Pancreas (tissue), 10 donors: ENCODE measurements at places on chromosomes 13 and 19. TPM values are rescaled to one million over a fixed set of nuclear protein-coding genes. Genes with fewer than 3 reads are reported as not detected.

- H3K27me3 ChIP-seq = no peaks in the 10 kb centered on the region
- DNase-seq = no peak
- H3K4me3 ChIP-seq = no peak overlapping the region
- H3K27ac ChIP-seq = no peak overlapping the region
- H3K36me3 ChIP-seq = no peaks in the 10 kb centered on the region
These were observed 10.0 kb upstream of the CACNG6 start for GRCh38 chr19:53981376-53981951.

Gene FFAR3
- not detected for total RNA-seq

Gene TIMM29
- 7.9 TPM for total RNA-seq

GRCh38 chr13:34867590-34867989 lies 74.5 kb upstream of the NBEA start:
- H3K4me1 ChIP-seq = no peaks in the 10 kb centered on the region
- no peaks in the 10 kb centered on the region for H3K36me3 ChIP-seq
- H3K27me3 ChIP-seq = no peaks in the 10 kb centered on the region
- DNase-seq = no peak
- no peak overlapping the region for H3K27ac ChIP-seq

- no peak overlapping the region for H3K27ac ChIP-seq
- peak; percentile 45 for DNase-seq
- no peaks in the 10 kb centered on the region for H3K36me3 ChIP-seq
- no peaks in the 10 kb centered on the region for H3K4me1 ChIP-seq
- no peak overlapping the region for H3K4me3 ChIP-seq
- H3K27me3 ChIP-seq = no peaks in the 10 kb centered on the region
These were observed 1.3 kb upstream of the FFAR1 start for GRCh38 chr19:35346193-35347052.

Gene SMIM17
- total RNA-seq = 0.24 TPM

- DNase-seq = no peak
- no peak overlapping the region for H3K27ac ChIP-seq
- peaks cover 8% of the 10 kb centered on the region for H3K4me1 ChIP-seq
- H3K4me3 ChIP-seq = peak overlapping the region; percentile 49
- H3K36me3 ChIP-seq = no peaks in the 10 kb centered on the region
- H3K27me3 ChIP-seq = no peaks in the 10 kb centered on the region
These were observed 516 bp downstream of the ZNF175 start for GRCh38 chr19:51571599-51571998.

DNA sequence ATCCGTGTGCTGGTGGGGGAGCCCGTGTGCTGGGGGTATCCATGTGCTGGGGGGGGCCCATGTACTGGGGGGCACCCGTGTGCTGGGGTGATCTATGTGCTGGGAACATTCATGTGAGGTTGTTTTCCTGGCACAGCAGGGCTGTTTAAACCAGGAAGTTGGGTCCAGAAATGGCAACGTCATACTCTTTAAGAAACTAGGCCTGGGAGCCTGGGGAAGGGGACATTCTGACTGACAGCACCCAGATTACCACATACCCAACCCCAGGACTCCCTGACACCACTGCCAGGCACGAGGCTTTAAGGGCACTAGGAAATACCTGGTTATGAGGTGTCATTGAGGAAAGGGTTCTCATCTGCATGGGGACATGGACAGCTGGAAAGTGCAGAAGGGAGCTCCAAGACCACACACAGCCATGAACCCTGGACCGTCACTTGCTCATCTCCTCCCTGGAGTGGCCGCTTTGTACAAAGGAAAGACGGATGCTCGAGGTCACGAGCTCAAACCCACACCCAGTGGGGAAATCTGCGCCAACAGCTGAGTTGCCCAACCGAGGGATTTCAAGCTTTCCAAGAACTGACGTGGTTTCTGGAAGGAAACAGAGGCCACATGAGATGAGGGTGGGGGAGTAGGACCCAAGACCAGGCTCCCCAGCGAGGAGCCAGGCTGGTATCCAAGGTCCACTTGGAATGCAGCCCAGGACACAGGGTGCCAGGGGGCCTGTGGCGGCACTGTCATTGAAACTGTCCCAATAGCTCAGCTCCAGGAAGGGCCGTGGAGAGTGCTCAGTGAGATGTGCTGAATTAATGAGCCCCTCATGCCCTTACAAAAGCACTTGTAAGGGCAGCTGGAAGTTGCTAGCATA lies 40.9 kb downstream of the RAB20 start:
- DNase-seq = peak; percentile 71
- no peaks in the 10 kb centered on the region for H3K36me3 ChIP-seq
- H3K27me3 ChIP-seq = no peaks in the 10 kb centered on the region

DNA sequence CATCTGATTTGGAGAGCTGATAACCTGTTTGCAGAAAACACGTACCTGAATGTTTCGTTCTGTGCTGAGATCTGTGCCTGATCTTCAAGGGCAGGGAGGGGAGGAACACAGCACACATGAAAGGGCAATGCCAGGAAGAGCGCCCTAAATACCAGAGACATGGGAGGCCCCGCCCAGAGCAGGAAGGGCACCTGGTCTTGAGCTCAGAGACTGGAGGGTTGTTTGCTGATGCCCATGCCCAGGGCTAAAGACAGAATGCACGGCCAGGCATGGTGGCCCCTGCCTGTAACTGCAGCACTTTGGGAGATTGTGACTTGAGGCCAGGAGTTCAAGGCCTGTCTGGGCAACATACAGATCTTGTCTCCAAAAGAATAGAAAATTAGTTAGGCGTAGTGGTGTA lies 183.2 kb downstream of the TUBA3C start:
- no peaks in the 10 kb centered on the region for H3K27me3 ChIP-seq
- no peak for DNase-seq
- no peak overlapping the region for H3K27ac ChIP-seq
- H3K36me3 ChIP-seq = no peaks in the 10 kb centered on the region
- no peak overlapping the region for H3K4me3 ChIP-seq

Gene PLD3
- total RNA-seq = 104 TPM

- H3K36me3 ChIP-seq = no peaks in the 10 kb centered on the region
- DNase-seq = no peak
- H3K27ac ChIP-seq = no peak overlapping the region
- no peaks in the 10 kb centered on the region for H3K27me3 ChIP-seq
- H3K4me1 ChIP-seq = peaks cover 7% of the 10 kb centered on the region
These were observed 1.3 kb upstream of the ZSCAN22 start for GRCh38 chr19:58325311-58326022.

DNA sequence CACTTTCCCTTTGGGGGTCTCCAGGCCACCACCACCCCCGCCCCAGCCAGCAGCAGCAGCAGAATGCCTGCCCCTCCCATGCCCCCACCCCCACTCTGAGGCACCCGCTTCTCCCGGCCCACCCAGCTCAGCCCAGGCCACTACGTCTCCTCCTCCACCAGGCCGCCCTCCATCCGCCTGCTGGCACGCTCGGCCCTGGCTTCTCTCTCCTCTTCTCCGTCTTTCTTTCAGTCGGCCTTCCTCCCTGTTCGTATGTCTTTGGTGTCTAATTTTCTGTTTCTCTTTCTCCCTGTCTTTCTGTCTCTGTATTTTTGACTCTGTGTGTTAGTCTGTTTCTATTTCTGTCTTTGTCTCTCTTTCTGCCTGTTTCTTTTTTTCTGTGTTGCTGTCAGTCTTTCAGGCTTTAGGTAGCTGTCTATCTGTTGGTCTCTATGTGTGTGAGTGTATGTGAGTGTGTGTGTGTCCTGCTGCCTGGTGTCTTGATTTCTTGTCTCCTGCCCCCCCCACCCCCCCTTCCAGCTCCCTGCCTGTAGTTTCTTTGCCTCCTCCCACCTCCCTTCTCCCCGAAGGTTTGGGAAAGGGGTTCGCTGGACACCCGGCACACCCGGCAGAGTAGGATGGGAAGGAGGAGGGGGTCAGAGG lies at the start of gene LGI4:
TSS of gene LGI4 (minus strand) at position 459 of the 642 bp plus-strand sequence. CDS start at position 80, 379 bp downstream.
- H3K36me3 ChIP-seq = no peaks in the 10 kb centered on the region
- no peaks in the 10 kb centered on the region for H3K27me3 ChIP-seq
- peaks cover 5% of the 10 kb centered on the region for H3K4me1 ChIP-seq
- DNase-seq = no peak
- no peak within 1 kb of the TSS for H3K27ac ChIP-seq

Gene UHRF1
- total RNA-seq = 1.1 TPM

Gene ACTN4
- 199 TPM for total RNA-seq

- H3K36me3 ChIP-seq = no peaks in the 10 kb centered on the region
- DNase-seq = no peak
- H3K27ac ChIP-seq = no peak overlapping the region
These were observed 44.4 kb upstream of the WDFY2 start for GRCh38 chr13:51539887-51540286.
